ENCODE measurements at places on chromosomes 4 and X.

- DNase-seq: no peak
Observed at GRCh38 chr4:138235419-138235952, 6.7 kb downstream of the SLC7A11 start.

DNA sequence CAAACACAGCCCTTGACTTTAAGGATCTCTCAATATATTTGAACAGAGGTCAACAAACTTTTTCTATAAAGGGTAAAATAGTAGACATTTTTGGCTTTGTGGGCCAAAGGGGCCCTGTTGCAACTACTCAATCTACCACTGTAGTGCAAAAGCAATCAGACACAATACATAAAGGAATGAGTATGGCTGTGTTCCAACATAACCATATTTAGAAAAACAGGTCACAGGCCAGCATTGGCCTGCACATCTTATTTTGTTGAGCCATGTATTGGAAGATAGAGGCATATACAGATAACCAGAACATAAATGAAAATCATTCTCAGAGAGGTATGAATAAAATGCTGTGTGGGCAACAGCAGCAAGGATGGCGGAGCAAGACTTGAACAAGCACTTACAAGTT, 49.8 kb downstream of the MID1 start:
- no peak for DNase-seq

DNA sequence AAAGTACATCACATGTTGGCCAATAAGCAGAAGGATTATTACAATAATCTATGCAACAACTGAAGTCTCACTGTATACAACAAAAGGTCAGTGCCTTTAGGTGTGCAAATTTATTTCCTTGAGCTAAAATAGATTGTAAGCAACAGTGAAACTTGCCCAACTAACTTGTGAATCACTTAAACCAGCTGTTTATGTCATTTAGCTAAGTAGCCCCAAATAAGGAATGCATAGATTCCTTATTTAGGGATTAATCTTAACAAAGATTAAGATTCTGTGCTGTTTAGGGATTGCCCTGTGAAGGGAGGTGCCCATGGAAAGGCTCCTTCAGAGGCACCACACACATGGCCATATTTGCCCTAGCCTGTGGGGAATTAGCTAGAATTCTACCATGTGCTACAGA, 168.6 kb downstream of the MAML3 start:
- no peak for DNase-seq

- DNase-seq: no peak
Observed at GRCh38 chr4:101977076-101977475, 186.5 kb downstream of the BANK1 start.

GRCh38 chrX:153776120-153776599, 4.7 kb upstream of the SRPK3 start:
- DNase-seq: no peak
